MV-4-11 (cell line): ENCODE measurements at places on chromosomes 11 and 22.

DNA sequence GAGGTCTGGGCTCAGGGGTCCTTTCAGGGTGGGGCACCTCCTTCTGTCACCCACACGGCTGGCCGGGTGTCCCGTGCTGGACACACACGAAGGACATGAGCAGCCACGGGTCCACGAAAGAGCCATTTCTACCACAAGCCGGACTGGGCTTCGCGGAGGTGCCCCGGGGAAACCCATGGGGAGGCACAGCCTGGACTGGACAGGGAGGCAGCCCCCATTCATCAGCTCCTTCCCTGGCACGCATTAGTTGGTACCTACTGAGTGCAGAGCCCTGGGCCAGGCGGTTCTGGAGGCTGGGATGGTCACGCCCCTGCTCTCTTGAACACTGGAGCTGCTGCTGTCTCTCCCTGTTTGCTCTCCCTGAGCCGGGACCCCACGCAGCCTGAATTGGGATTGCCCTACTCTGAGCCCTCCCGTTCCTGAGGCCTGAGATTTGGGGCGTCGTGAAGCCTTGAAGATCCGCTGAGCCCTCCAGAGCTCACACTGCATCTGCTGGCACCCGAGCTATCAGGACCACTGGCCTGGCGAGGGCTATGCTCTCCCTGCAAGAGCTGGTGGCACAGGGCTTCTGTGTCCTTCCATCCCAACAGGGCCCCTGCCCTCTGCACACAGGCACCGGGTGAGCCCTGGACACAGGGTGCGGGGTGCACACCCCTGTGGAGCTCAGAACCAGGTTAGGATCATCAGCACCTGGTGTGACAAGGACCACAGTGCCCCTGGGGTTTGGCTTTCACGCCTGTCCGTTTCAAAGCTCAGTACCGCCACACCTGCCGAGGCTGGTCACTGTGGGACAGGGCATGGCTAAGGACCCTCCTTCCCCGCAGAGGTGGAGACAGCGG is 84.6 kb downstream of the MYEOV start:
- DNase-seq, result no peak

DNA sequence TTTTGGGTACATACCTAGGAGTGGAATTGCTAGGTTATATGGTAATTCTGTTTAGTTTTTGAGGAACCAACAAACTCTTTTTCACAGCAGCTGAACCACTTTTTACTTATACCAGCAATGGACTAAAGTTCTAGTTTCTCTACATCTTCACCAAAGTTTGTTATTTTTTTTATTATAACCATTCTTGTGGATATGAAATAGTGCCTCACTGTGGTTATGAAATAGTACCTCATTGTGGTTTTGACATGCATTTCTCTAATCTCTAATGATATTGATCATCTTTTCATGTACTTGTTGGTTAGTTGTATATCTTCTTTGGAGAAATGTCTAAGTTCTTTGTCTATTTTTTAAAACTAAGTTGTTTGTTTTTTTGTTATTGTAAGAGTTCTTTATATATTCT is 27.2 kb downstream of the STIM1 start:
- peak; percentile 33 for DNase-seq

DNA sequence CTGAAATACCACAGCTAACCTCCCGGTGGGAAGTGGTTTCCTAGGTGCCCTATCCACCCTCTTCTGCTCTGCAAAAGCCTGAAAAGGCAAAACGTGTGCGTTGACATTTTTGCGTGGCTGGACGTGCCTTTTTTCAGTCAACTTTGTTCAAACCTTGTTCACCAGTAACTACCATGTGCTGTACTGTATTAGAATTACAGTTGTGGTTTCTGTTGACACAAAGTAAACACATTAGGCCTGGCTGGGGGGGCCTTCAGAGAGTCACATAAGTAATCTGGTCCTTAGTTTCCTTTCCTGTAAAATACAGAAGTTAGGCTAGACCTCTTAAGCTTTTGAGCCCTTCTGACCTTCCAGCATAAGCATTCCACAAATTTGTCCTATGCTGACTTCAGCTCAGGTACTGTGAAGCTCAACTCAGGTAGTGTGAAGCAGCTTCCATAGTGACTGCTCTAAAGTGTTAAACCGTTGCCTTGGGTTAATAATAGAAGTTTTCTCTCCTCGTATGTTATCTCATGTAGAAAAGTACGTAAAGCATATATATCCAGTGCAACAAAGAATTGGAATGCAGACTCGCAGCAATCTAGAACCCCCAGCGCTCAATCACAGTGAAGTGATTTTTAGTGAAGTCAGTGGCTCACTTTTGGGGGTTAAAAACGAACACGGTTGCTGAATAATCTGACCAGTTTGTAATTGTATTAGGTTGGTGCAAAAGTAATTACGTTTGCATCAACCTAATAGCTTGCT is 1.8 kb downstream of the EWSR1 start:
- DNase-seq, result peak; percentile 79

GRCh38 chr11:44110231-44110679 is 14.8 kb downstream of the EXT2 start:
- DNase-seq, result peak; percentile 45

GRCh38 chr11:28072321-28072720 is 35.6 kb downstream of the KIF18A start:
- no peak for DNase-seq

DNA sequence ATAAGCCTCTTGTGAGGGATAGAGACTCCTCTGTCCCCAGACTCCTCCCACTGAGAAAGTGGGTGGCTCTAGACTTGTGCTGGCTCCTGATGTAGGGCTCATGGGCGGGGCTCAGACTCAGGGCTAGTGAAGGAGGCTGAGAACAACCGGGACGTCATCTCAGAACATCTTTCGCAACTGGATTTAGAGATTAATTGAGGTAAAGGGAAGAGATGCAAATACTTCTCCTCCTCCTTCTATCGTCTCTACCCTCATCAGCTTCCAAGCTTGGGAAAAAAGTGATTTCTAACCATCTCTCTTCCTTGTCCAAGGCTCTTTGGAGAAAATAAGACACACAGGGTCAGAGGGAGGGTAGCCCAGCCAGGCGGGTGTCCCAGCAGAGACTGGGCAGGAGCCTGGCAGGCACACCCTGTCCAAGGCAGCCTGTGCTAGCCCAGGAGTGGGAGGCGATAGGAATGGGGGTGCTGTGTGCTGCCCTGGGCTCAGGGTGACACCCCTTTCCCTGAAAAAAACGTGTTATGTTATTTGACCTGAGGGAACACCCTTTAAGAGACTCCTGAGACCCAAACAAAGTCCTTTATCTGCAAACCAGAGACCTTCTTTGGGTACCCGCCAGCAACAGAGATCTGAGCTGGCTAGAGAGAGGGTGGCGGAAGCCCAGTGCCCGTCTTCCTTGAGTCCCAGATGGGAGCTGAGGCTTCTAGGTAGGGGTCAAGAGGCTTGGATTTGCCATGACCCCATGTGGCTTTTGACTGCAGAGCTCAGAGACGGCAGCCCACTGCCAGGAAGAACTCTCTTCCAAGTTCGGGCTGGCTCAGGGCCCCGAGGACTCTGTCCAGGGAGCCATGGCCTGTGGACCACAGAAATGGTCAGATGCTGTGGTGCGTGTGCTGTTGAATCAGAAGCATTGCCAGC is 160.9 kb downstream of the ADAMTS15 start:
- peak; percentile 18 for DNase-seq

GRCh38 chr11:72091292-72091691 is 10.6 kb downstream of the LRRC51 start:
- peak; percentile 88 for DNase-seq

GRCh38 chr11:123011510-123011909 is 29.9 kb upstream of the BSX start:
- no peak for DNase-seq

DNA sequence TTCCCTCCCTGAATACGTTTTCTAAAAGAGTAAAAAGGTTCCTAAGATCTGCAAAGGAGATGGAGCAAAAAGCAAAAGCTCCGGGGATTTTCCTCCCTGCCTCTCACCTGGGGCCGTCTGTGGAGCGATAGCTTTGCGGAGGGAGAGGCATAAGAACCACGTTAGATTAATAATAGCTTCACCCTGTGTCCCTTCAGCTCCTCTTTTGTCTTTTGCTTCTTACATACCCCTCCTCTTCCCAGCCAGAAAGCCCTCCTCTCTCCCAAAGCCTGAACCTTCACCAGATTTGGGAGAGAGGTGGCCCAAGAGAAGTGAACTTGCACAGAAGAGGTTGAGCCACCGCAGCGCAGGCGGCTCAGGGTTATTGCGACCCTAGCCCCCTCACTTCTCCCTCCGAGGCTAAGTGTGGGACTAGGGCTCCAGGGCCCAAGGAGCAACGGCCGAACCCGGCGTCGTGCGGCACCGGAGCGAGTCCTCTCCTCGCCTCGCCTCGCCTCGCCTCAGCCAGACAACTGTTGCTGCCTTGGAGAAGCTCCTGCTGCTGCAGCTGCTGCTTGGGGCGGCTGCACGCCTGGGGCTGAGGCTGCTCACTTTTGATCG is 97.6 kb upstream of the HSD17B12 start:
- no peak for DNase-seq
